Bronchial epithelial cell (primary cell): ENCODE measurements at places on chromosomes 7 and 10. TPM values are rescaled to one million over a fixed set of nuclear protein-coding genes. Genes with fewer than 3 reads are reported as not detected.

DNA sequence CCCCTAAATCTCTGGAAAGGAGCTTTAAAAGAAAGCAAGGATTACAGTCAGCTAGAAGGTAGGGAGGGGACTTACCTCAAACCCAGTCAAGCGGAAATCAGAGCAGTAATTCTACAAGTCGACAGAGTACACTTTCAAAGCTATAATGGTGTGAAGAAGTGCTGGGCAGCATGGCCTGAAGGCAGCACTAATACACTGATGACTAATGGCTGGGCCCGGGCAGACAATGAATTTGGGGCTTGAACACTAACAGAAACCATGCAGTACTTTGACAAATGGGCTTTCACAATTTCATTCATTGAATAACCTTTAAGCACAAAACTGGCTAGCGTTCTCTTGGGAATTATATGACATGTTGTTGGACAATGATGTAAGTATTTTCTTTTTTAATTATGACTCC lies 4.7 kb downstream of the GLI3 start:
- DNase-seq = peak; percentile 87

- no peak for DNase-seq
These were observed 19.7 kb downstream of the BNIP3 start for GRCh38 chr10:131961777-131962662.

UBE3C gene
- 73.6 and 89.5 TPM in 2 replicates for total RNA-seq

CLRN3 gene
- total RNA-seq = not detected in 2 replicates

IFIT1B gene
- not detected in 2 replicates for total RNA-seq

PNLIPRP1 gene
- not detected in 2 replicates for total RNA-seq
